Stimulated activated CD8-positive, alpha-beta memory T cell treated with anti-CD3 and anti-CD28 coated beads, Interleukin-15, amount 100 ng/mL, for 48 hours (primary cell): ENCODE measurements at places on chromosomes 6 and 20.

- DNase-seq: no peak
Measured at GRCh38 chr20:36390719-36391415, 84.7 kb downstream of the DLGAP4 start.

GRCh38 chr6:42152024-42152423 is 9.6 kb upstream of the C6orf132 start:
- DNase-seq: no peak

- peak; percentile 50 for DNase-seq
Measured at GRCh38 chr20:63782051-63782471, 42.5 kb downstream of the SLC2A4RG start.

GRCh38 chr6:116330511-116330910 is 40.2 kb upstream of the DSE start:
- no peak for DNase-seq

DNA sequence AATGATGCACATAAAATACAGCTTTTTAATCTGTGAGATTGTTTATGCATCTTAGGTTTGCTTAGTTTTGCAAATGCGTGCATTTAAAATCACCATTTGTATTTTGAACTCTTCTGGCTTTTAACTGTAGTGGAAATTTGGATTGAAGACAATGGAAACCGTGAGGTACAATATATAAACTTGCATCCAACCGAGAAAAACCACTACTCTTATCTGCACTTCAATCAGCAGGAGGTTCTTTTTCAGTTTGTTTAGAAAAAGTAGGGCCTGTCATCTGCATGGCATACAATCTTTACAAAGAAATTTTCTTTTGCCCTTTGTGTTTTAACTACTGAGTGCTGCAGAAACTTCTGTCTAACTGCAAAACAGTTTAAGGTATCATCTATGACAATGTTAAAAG is 132.8 kb downstream of the LAMA2 start:
- DNase-seq: no peak
